ENCODE measurements at places on chromosomes 2 and 18.
A peak's percentile ranks its signal among the peaks of the same experiment; 100 is the strongest.

GRCh38 chr2:128732976-128733431 lies 414.3 kb upstream of the HS6ST1 start:
- DNase-seq, result no peak

DNA sequence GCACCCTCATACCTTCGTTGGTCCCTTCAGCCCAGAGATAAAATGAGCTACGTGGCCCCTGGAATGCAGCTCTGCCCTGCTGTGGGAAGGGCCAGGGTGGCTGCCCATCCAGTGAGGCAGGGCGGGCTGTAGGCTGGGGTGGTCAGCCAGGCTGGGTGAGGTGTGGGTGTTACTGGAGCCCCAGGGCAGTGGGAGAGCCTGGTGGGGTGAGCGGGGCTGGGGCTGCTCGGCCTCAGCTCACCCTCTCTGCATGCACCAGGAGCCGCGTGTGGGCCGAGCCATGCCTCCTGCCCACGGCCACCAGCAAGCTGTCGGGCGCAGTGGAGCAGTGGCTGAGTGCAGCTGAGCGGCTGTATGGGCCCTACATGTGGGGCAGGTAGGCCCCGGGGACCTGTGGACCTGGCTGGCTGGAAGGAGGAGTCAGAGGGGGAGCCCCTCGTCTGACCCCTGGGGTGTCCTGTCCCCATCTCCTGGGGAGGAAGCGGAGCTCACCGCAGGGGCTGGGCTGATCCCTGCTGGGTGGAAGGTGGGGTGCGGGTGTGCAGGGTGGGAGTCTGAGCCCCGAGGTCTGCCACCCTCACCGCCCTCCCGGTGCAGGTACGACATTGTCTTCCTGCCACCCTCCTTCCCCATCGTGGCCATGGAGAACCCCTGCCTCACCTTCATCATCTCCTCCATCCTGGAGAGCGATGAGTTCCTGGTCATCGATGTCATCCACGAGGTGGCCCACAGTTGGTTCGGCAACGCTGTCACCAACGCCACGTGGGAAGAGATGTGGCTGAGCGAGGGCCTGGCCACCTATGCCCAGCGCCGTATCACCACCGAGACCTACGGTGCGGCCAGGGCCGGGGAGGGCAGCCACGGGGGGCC lies 5.5 kb downstream of the RNPEPL1 start:
- DNase-seq, result no peak

DNA sequence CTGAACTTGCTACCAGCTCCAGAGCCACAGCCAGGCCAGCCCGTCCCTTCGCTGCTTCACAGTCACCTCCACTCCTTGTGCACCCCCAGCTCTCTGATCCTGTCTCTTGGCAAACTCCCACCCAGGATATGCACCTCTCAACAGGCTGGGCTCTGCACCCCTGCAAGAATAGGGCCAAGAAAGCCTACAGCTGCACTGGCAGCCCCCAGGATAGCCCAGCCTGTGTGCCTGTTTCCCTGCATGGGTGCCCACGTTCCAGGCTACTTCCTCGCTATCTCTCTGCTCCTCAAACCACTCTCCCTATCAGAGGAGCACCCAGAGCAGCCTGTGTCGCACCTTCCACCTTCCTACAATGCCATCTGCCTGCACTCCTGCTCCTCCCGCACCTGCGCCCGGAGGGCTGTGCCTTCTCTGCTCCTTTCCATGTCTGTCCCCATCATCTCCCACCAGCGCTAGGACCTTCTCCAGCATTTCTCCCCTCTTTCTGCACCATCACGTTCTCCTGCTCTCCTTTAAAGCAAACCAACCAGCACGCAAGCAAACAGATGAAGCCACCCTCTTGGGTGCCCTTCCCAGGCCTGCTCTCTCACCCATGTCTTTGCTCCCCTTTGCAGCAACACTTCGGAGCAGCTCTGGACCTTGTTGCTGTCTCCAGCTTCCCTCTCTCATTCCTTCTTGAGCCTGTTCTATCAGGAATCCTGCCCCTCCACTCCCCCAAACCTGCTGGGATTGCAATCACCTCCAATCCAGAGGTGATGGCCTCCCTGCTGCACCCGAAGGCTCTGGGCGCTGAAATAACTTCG lies 313.2 kb upstream of the HS6ST1 start:
- no peak for DNase-seq

GRCh38 chr2:158049129-158049855 lies 52.4 kb upstream of the UPP2 start:
- DNase-seq, result no peak

GRCh38 chr2:240701091-240701735 lies 9.5 kb downstream of the AQP12A start:
- DNase-seq, result no peak

- DNase-seq, result no peak
Observed at GRCh38 chr2:27256855-27257454, 5.9 kb downstream of the SLC30A3 start.

DNA sequence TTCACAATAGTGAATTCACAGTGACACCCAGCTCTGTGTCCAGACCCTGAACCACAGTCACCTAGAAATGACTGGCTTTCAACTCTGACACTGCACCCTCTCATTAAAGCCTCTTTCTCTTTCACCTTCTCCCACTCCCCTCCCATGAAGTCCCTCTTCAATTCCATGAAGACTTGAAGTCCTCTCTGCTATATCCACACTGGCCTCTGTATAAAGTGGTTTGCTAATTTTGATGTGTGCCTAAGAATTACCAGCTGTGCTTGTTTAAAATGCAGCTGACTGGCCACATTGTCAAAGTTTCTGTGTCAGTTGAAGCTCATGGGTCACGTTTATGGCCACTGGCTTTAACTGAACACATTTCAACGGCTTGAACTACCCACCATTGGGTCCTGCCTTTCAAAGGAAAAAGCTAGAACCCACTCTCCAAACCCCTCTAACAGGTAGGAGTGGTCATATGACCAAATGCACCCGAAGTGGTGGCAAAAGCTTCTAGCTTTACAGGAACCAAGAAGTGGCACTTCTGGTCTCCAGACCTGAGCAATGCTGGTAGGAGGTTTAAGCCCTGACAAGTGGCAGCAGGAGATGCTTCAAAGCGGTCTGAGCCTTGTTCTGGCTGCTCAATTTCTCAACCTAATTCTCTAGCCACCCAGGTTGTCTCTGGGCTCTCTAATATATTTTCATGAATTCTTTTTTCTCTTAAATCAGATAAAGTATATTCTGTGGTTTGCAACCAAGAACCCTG lies 34.2 kb downstream of the B4GALT6 start:
- no peak for DNase-seq

DNA sequence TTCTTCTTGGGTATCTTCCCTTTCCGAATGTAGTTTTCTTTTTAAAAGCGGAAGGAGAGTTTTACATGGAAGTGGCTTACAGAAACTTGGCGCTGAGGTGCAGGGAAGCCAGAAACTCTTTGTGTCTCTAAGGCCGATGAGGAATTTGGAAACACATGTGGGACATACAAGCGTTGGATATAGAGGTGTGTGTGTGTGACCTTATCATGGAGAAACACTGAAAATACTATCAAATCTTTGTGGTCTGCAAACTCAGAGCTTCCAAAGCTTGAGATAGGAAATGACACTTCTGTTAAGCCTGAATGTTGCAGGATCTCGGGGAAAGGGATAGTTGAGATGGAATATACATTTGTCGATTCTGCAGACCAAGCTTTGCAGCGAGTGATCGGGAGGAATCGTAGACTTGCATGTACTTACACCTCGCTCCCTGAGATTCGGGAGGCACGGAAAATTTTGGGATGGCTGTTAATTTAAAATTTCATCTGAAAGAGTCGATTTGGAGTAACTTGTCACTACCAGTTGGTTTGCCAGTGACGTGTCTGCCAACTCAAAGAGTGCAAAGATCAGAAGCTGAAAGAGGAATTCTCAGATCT lies 1.0 kb downstream of the NAB1 start:
- DNase-seq, result peak; percentile 7

GRCh38 chr18:75618146-75618545 lies 190.6 kb upstream of the SMIM21 start:
- no peak for DNase-seq

DNA sequence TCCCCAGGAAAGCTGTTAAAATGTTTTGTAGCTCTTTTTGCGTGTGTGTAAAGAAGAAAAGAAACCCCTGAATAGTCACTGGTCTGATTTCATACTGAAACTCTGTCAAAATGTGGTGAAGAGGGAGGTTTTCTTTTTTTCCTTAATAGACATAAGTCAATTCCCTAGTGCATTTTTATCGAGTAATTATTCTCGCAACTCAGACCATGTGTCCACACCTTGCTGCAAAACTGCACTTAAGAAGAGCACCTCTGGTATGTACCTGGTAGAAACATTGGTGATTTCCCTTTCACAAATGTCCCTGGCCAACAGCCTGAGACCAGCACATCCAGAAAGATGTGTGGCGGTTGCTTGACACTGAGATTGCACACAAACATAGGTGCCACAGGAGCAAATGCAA lies 159.9 kb downstream of the ZNF521 start:
- no peak for DNase-seq

DNA sequence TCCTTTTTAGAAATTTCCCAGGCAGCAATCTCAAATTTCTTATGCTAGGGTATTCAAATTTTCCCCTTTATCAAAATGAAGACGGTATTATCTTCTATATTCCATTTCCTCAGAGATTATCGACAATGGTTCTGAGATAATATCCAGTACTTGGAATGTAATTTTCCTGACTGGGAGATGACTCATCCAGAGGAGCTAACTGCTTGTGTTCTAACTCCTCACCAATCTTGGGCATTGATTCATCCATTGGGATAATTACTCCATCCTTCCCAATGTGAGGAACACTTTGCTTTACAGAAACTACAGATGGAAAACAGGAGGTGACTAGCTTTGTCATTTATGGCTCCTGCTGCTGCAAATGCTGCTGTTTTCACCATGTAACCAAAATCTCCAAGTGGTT lies 239.4 kb upstream of the LYPD1 start:
- no peak for DNase-seq

- peak; percentile 75 for DNase-seq
Observed at GRCh38 chr2:84970868-84971509, at the start of gene KCMF1. Gene KCMF1 (plus strand): TSS chr2:84971161. CDS start chr2:84971452, 291 bp downstream.

GRCh38 chr2:101147971-101148370 lies 3.2 kb downstream of the TBC1D8 start:
- no peak for DNase-seq

DNA sequence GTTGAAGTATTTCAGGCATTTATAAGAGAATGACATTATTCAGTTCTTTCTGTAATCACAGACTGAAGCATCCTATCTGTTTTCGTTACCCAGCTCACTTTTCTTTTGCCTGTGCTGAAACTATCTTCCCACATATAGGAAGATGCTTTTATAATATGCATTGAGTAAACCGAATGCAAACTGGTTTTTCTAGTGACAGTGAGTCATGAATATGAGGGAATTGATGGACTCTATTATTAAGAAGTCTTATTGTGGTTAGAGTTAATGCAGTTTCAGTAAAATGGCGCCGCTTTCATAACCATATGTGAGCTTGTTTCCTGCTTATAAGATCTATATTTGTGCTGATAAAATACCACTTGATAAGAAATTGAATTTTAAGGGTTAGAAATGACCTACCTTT lies 59.2 kb downstream of the ACVR2A start:
- no peak for DNase-seq

- no peak for DNase-seq
Observed at GRCh38 chr2:61759718-61760117, 94.1 kb downstream of the FAM161A start.

GRCh38 chr18:33641141-33641540 lies 63.1 kb downstream of the ASXL3 start:
- DNase-seq, result no peak

GRCh38 chr2:96115631-96116423 lies 544 bp downstream of the ADRA2B start:
- DNase-seq, result no peak

GRCh38 chr2:120299561-120299960 lies 46.4 kb upstream of the INHBB start:
- no peak for DNase-seq

DNA sequence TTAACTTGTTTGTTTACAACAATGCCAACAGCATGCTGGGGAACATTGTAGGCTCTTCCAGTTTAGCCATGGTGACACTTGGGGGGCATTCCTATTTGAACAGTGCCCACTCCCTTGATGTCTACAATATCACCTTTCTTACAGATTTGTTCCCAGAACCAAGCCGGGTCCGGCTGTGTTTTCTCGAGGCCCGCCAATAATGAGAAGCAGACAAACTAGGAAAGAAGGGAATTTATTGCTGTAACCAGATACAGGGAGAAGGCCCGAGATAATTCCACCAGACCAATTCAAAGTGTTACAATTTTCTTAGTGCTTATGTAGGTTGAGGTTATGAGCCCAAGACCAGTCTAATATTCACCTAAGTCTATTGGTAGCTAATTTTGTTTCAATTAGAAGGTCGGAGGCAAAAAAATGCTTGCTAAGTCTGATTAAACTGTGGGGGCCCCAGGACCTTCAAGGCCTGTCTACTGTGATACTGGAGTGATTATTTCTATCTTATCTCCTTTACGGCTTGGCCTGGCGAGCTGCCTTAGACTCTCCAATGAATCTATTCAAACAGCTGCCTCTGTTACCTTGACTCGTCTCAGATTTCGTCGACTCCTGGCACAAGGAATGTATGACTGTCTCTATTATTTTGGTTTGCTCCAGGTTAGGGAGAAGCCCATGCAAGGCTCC lies 59.1 kb upstream of the PSME4 start:
- DNase-seq, result no peak

GRCh38 chr2:95323347-95324155 lies 26.4 kb downstream of the KCNIP3 start:
- peak; percentile 76 for DNase-seq

- DNase-seq, result peak; percentile 76
Observed at GRCh38 chr18:74898965-74899364, 301.3 kb downstream of the ZNF407 start.

- DNase-seq, result no peak
Observed at GRCh38 chr18:22088996-22089640, 80.3 kb upstream of the GATA6 start.

GRCh38 chr2:28406-28975 lies 17.8 kb downstream of the FAM110C start:
- no peak for DNase-seq

DNA sequence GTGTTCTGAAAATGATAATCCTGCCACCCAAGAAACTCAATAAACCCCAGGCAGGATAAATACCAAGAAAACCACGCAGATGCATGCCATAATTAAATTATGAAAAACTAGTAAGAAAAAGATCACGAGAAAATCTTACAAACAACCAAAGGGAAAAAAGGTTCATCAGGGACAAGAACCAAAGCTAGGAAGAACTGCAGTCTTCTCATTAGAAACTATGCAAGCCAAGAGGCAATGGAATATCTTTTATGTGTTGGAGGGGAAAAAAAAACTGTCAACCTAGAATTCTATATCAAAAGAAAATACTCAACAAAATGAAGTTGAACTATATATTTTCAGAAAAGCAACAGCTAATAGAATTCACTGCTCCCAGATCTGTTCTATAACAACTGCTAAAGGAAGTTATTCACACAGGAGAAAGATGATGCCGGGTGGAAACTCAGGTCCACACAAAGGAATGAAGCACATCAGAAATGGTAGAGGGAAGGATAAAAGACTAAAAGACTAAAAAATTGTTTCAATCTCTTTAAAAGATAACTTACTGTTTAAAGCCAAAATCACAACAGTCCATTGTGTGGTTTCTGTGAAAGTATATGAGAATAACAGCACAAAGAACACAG lies 55.0 kb downstream of the NDUFA10 start:
- DNase-seq, result no peak

GRCh38 chr2:40093021-40093675 lies 314.1 kb upstream of the THUMPD2 start:
- peak; percentile 43 for DNase-seq

GRCh38 chr18:45139478-45139877 lies 458.8 kb downstream of the SETBP1 start:
- no peak for DNase-seq

GRCh38 chr2:203401-203800 lies 60.4 kb downstream of the SH3YL1 start:
- DNase-seq, result no peak

- peak; percentile 68 for DNase-seq
Observed at GRCh38 chr18:76592981-76593381, 97.9 kb upstream of the ZNF516 start.

- no peak for DNase-seq
Observed at GRCh38 chr2:132747046-132747445, 77.0 kb upstream of the LYPD1 start.

Measured in NCI-H146 (cell line).